Spleen (tissue), 13 donors: ENCODE measurements at places on chromosomes 12 and 14. TPM values are rescaled to one million over a fixed set of nuclear protein-coding genes. Genes with fewer than 3 reads are reported as not detected.

KLHDC1 gene
- total RNA-seq = 12.8 TPM

DNA sequence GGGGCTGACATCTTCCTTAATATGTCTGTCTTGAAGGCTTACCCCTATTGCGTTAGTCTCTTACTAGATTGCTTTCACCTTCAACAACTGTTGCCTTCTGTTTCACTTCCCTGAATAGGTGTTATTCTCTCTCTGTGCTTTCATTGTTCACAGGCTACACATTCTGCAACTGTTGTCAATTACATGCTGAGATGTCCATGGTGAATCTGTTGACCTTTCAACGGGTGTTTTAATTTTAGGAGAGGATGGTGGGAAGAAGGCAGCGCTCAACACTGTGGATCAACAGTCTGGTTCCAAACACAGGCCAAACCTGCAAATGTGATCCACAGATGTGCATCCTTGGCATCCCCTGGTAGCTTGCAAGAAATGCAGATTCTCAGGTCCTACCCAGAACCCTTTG, 101.9 kb downstream of the DACT1 start:
- DNase-seq = no peak

- no peak for DNase-seq
Measured at GRCh38 chr12:99917711-99918402, 66.9 kb downstream of the ANKS1B start.

DNA sequence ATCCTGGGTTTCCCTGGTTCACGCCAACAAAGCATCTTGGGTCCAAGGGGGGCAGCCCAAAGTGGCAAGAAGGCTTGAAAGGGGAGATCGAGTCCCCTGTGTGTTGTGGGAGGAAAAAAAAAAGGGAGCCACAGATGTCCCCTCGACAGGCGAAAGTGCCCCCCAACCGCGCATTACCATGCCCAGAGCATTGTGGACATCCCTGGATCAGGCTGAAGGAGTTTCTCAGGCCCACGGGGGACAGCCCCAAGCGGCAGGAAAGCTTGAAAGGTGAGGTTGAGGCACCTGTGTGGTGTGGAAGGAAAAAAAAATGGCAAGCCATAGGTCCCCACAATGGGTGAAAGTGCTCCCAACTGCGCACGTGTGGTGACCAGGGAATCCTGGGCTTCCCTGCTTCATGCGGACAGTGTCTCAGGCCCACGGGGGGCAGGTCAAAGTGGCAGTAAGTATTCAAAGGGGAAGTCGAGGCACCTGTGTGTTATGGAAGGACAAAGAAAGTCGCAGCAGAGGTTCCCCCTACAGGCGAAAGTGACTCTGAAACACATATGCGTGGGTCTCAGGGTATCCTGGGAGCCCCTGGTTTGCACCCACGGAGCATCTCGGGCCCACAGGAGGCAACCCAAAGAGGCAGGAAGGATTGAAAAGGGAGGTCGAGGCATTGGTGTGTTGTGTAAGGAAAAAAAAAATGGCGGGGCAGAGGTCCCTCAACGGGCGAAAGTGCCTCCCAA, 580.1 kb downstream of the ALG10 start:
- DNase-seq = peak; percentile 30

DNA sequence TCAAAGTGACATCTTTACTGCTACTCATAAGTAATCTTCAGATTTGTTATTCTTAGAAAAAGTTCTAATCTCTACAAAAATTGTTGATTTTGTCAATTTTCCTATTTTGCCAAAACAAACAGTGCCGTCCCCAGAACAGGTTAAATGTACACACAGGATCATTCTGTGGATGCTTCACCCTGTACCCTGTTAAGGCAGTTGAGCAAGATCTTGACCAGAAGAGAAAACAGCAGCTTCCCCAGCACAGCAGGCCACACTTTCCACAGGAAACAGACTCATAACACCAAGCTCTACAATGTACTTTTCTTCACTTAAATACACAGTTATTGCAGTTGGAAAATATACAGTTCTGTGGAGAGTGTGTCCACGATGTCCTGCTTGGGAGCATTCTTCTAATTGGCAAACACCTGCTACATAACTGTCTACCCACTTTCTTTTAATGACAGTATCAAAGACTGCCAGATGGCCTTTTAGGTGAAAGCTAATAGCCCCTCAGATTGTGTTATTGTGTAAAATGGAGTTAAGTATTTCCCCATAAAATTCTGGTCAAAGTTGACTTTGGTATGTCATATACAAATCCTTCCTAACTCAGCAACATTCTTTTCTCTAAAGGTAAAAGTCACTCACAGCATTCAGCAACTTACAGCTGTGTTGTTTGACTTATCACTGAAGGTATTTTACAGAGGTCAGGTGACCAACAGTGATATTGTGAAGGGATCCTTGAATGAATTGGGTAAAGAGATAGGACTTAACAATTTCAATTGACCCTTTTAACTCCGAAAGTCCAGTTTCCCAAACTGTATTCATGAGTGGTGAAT, 77.0 kb downstream of the SEC23A start:
- no peak for DNase-seq

- DNase-seq = no peak
Measured at GRCh38 chr12:75814851-75815754, 216.5 kb downstream of the PHLDA1 start.

HCAR3 gene
- total RNA-seq = 21.1 TPM

DNA sequence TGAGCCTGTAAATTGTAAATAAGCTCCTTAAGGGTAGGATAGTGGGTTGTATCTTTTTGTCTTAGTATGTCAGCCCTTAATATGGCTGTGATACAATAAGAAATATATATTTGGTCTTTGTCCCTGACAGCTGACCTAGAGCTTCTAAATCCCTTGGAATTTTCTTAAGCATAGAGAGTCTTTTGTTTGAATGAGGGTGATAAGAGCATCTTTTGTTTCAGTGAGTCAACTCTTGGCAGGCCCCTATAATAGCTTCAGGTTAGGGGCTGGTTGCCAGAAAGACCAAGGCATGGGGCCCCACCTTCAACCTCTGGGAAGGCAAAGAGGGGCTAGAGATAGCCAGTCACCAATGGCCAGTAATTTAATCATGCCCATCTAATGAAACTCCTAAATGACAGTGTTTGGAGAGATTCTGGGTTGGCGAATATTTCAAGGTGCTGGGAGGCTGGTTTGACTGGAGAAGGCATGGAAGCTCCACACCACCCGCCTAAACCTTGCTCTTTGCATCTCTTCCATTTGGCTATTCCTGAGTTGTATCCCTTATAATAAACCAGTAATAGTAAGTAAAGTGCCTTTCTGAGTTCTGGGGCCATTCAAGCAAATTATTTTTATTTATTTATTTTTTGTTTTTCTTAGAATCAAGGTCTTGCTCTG, 10.5 kb downstream of the PALS1 start:
- DNase-seq = no peak

DNA sequence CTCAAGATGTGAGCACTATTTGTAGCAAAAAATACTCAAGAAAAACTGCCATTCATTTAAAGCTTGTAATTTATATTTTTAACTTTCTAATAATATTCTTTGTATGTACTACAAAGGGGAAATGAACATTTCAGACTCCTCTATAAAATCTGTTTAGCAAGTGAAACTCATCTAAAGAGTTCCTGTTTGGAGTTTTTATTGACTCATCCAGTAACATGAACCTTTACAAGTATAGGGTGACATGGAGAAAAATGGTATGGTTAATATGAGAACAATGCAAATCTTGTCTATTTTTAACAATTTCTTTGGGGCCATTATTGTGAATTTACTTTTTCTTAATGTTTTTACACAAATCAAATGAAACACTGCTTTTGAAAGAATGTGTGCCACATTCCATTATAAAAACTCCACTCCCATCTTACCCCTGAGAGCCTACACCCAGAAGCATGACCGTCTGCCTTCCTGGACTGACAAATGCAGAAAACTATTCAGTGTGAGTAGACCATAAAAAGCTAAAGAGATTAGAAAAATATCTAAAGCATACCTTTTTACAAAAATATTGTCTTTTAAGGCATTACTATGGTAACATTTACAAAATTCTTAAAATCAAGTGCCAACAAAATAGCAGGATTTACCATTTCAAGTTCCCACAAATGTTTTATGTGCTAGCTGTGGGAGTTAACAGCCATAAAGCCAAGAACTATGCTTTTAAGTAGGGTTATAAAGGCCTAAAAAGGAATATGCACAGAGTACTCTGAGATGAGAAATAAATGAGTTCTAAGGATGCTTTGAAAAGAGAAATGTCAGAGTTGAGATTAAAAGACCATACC, 144.0 kb downstream of the ADAMTS20 start:
- DNase-seq = no peak

DNA sequence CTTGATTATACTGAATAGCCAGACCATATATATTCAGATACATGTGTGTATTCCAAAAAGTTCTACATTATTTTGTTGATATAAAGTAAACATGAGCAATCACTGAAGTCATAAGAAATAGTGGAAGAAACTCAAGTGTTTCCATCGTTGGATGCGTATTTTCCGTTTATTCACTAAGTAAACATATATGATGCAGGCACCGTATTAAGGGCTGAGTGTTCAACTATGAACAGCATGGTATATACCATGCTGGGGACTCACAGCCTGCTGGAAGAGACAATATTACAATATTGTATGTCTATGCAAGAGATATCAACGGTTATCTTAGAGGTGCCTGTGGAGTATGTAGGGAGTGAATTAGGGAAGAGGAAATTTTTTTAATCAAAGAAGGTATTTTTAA, 1.2 kb downstream of the PYROXD1 start:
- no peak for DNase-seq
